Gastroesophageal sphincter (tissue), 4 donors: ENCODE measurements at places on chromosomes 13 and 19. TPM values are rescaled to one million over a fixed set of nuclear protein-coding genes. Genes with fewer than 3 reads are reported as not detected.

Gene ZNF564
- total RNA-seq: 13.5 TPM

Gene CYP4F12
- 7.7 TPM for total RNA-seq

Gene STOML3
- not detected for total RNA-seq

Gene LCP1
- 9.0 TPM for total RNA-seq

Gene ZNF723
- total RNA-seq: not detected

Gene SCAMP4
- total RNA-seq: 56.5 TPM

Gene CASP14
- total RNA-seq: not detected

Gene ZNF566
- 12.6 TPM for total RNA-seq

Gene PINLYP
- total RNA-seq: 6.2 TPM

Gene PGPEP1
- total RNA-seq: 19.9 TPM

Gene ZSWIM9
- 6.1 TPM for total RNA-seq

Gene SLITRK6
- 17.0 TPM for total RNA-seq

Gene DPF1
- total RNA-seq: not detected

Gene ANGPTL8
- total RNA-seq: not detected

Gene PSG2
- not detected for total RNA-seq

Gene FCER2
- 1.2 TPM for total RNA-seq

Gene SIGLEC5
- 0.94 TPM for total RNA-seq

Gene EHD2
- total RNA-seq: 383 TPM

Gene ATP1A3
- 2.6 TPM for total RNA-seq

Gene CYP4F8
- not detected for total RNA-seq
